ENCODE measurements at places on chromosomes 4 and X.

- peak; percentile 56 for DNase-seq
Observed at GRCh38 chrX:132480581-132481203, 8.1 kb downstream of the MBNL3 start.

DNA sequence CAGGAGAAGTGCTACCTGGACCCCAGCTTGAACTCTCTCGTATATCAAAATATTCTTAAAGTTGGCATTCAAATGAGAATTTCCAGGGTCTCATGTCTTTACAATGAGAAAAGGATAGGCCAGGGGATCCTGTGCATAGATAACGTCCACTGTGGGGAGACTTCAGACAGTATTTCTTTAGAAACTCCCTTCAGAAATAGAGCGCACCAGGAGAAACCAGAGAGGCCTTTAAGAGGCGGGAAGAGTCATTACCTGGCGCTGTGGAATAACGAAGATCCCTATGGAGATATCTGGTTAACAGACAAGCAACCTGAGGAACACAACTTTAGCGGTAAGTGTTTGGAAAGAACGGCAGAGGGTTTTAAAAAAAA, 600 bp downstream of the RADX start:
- DNase-seq: no peak

DNA sequence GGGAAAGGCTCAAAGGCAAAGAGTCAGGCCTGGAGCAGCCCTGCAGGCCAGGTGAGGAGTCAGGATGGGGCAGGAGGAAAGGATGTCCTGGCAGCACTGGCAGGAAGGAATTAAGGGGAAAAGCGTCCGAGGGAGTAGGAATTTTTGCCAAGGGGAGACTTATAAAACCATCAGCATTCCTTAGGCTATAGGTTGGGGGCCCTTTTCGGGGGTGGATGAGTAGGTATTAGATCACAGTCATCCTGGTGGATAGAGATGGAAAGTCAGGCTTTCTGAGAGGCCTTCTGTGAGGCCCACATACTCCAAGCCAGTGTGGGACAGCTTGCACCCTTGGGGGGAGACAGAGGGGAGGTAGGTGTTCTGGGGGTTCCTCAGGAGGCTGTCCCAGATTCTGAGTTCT, 12.3 kb downstream of the STARD8 start:
- DNase-seq: no peak

- no peak for DNase-seq
Observed at GRCh38 chr4:77449171-77449570, 156.4 kb upstream of the CXCL13 start.

DNA sequence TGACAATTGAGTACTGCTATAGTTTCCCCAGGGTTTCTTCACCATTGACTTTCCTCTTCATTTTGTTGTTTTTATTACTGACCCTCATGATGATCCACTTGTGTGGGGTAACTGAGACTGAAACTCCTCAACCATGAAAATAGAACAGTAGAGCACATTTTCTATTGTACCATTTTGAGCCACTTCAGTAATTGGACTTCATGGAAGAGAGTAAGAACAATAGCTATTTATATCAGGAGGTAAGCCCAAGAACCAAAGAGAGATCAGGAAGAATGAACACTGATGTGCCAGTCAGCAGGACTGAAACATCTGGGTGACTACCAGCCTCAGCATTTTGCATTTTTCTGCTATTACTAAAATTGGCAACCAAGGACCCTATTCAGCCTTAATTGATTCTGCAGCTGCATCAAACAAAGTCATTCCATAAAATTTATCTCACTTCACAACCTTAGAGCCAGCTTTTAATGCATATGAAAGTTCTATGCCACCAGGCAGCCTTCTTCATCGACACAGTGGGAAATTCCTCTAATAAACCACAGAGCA, 151.4 kb downstream of the BANK1 start:
- no peak for DNase-seq

- no peak for DNase-seq
Observed at GRCh38 chr4:85370400-85371032, 104.4 kb upstream of the ARHGAP24 start.

- no peak for DNase-seq
Observed at GRCh38 chrX:153744210-153745066, 19.6 kb upstream of the PLXNB3 start.

DNA sequence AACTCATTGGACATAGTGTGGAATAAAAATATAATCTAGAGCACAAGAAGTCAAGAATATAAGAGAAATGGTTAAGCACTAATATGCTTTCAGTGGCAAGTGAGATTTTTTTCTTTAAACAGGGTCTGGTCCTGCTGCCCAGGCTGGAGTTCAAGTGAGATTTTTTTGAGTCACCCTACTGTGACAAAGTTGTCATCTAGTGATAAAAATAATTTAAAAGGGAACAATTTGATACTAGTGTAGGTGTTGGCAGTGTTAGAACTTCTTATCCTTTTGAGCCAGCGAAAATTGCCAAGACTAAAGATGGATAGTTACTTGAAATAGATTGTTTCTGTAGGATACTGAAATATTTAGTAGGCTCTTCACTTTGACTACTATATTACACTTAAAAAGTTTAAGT, 67.9 kb upstream of the TECRL start:
- DNase-seq: no peak

GRCh38 chr4:91963486-91963885, 340.3 kb upstream of the GRID2 start:
- DNase-seq: no peak

DNA sequence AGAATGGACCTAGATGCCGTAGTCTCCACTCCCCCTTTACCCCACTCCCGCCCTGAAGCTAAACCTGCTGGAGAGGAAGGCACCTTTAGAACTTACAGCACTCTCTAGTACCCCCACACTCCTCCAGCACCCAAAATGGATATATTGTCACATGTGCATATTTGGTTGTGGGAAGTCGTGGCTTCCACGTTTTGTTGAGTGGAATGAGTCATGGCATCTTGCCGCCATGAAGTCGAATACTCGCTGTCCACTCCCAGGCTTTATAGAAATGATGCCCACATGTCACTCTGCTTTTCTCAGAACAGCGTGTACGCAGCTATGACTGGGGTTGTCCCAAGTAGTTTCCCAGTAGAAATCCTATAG, 545 bp downstream of the ABCE1 start:
- peak; percentile 52 for DNase-seq

DNA sequence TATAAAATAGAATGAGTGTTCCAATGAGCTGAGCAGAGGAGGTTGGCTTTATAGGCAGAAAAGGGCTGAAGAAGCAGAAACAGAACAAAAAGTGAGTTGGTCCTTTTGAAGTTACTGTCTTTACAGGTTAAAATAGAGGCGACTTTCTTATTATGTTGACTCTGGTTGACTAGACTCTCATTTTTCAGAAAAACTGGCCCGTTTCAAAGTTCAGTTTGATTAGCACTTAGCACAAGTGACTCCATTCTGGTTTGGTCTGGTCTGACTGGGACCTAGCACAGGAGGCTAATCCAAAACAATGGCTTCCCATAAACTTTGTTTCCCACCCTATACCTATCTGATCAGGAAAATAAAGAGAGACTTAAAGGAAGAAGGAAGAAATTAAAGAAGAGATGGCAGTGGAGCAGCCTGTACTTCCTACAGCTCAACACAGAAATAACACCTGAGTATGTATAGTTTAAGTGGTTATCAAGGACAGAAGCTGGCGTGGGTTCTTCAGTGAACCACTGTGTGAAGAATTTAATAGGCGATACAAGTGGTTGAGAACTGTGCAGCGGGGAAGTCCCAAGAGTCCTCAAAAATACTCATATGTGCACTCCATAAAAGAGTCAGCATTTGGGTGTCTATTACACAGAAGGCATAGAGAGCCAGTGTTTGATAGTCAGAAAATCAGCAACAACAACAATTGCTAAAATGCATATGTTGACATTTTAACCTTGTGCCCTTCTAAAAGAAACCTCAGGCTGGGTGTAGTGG, 554.8 kb upstream of the HTR2C start:
- DNase-seq: no peak

DNA sequence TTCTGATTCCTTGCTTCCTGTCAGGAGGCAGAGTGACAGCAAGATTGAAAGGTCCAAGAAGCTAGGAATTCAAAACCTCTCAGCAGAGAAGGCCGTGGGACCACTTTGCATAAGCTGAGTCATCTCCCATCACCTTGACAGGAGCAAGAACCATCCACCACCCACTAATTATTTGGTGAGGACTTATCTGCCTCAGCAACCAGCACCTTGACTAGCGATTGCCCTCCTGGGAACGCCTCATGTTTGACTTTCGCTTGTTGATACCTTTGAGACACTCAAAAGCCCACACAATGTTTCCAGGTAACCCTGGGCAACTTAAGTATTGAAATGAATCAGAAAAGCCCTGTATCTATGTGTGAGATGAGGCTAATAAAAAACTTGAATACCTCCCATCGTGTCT, 233.5 kb upstream of the GYPA start:
- no peak for DNase-seq

- DNase-seq: no peak
Observed at GRCh38 chrX:49089553-49089952, 9.9 kb upstream of the WDR45 start.

Measured in CD8-positive, alpha-beta memory T cell (primary cell).